ENCODE measurements at places on chromosomes 4 and X.

GRCh38 chrX:55450259-55450658 lies 1.7 kb upstream of the MAGEH1 start:
- no peak for DNase-seq

GRCh38 chr4:141132709-141133145 lies 542 bp downstream of the RNF150 start:
- no peak for DNase-seq

- no peak for DNase-seq
Measured at GRCh38 chr4:26938516-26938915, 77.9 kb downstream of the STIM2 start.

GRCh38 chr4:114636192-114636935 lies 37.8 kb downstream of the UGT8 start:
- DNase-seq: no peak

- no peak for DNase-seq
Measured at GRCh38 chrX:87045352-87045751, 472.2 kb upstream of the KLHL4 start.
